ENCODE measurements at places on chromosomes 2 and 18. TPM values are rescaled to one million over a fixed set of nuclear protein-coding genes. Genes with fewer than 3 reads are reported as not detected.

GRCh38 chr2:28400921-28401320 lies 8.3 kb downstream of the FOSL2 start:
- peak overlapping the region; percentile 98 for H3K27ac ChIP-seq
- H3K36me3 ChIP-seq = peaks cover 42% of the 10 kb centered on the region
- H3K4me3 ChIP-seq = no peak overlapping the region

Gene TUBA3E
- not detected for total RNA-seq

GRCh38 chr2:174246944-174247381 lies 1.4 kb downstream of the OLA1 start:
- H3K4me1 ChIP-seq = 0 out of 2 replicates have a peak, but pooled peaks cover 13% of the 10 kb centered on the region
- DNase-seq = no peak
- H3K27ac ChIP-seq = no peak overlapping the region
- peak overlapping the region; percentile 89 for H3K4me3 ChIP-seq
- H3K27me3 ChIP-seq = no peaks in the 10 kb centered on the region

- peaks cover 15% of the 10 kb centered on the region for H3K4me1 ChIP-seq
- peak; percentile 65 for DNase-seq
- H3K36me3 ChIP-seq = no peaks in the 10 kb centered on the region
- H3K4me3 ChIP-seq = no peak overlapping the region
- H3K27ac ChIP-seq = peak overlapping the region; percentile 18
These were observed 19.1 kb downstream of the MSTN start for GRCh38 chr2:190043441-190043840.

GRCh38 chr2:104378853-104379374 lies 475.0 kb upstream of the POU3F3 start:
- no peak overlapping the region for H3K27ac ChIP-seq
- H3K4me1 ChIP-seq = no peaks in the 10 kb centered on the region
- H3K4me3 ChIP-seq = peak overlapping the region; percentile 59
- peak; percentile 30 for DNase-seq
- H3K36me3 ChIP-seq = no peaks in the 10 kb centered on the region

Gene ZNF385B
- not detected for total RNA-seq

- H3K4me3 ChIP-seq = no peak overlapping the region
- no peaks in the 10 kb centered on the region for H3K27me3 ChIP-seq
- no peaks in the 10 kb centered on the region for H3K4me1 ChIP-seq
- DNase-seq = no peak
These were observed 14.2 kb downstream of the ANO7 start for GRCh38 chr2:241202681-241203080.

GRCh38 chr2:173087214-173087581 lies 11.6 kb downstream of the MAP3K20 start:
- H3K27me3 ChIP-seq = no peaks in the 10 kb centered on the region
- peak overlapping the region; percentile 58 for H3K27ac ChIP-seq
- peaks cover 4% of the 10 kb centered on the region for H3K36me3 ChIP-seq
- peaks cover 43% of the 10 kb centered on the region for H3K4me1 ChIP-seq

GRCh38 chr18:46333431-46334135 lies 229.4 kb downstream of the HAUS1 start:
- H3K4me3 ChIP-seq = peak overlapping the region; percentile 37
- H3K27ac ChIP-seq = no peak overlapping the region
- H3K27me3 ChIP-seq = peaks cover 77% of the 10 kb centered on the region
- H3K36me3 ChIP-seq = no peaks in the 10 kb centered on the region
- no peaks in the 10 kb centered on the region for H3K4me1 ChIP-seq

- H3K27ac ChIP-seq = no peak overlapping the region
- H3K4me3 ChIP-seq = no peak overlapping the region
- DNase-seq = peak; percentile 40
- H3K36me3 ChIP-seq = peaks cover 50% of the 10 kb centered on the region
- peaks cover 33% of the 10 kb centered on the region for H3K4me1 ChIP-seq
- no peaks in the 10 kb centered on the region for H3K27me3 ChIP-seq
These were observed 40.6 kb downstream of the ITGB1BP1 start for GRCh38 chr2:9382604-9383235.

GRCh38 chr18:46727177-46727576 lies 29.7 kb downstream of the ST8SIA5 start:
- H3K4me3 ChIP-seq = no peak overlapping the region
- no peak for DNase-seq
- H3K27me3 ChIP-seq = no peaks in the 10 kb centered on the region
- no peak overlapping the region for H3K27ac ChIP-seq

Gene DUSP19
- total RNA-seq = 2.3 TPM

- peak overlapping the region; percentile 71 for H3K4me3 ChIP-seq
- no peaks in the 10 kb centered on the region for H3K36me3 ChIP-seq
- peaks cover 24% of the 10 kb centered on the region for H3K4me1 ChIP-seq
- no peak overlapping the region for H3K27ac ChIP-seq
These were observed 186.8 kb downstream of the ZNF521 start for GRCh38 chr18:25164848-25165811.

- no peak for DNase-seq
- H3K27me3 ChIP-seq = no peaks in the 10 kb centered on the region
- H3K27ac ChIP-seq = no peak overlapping the region
- no peak overlapping the region for H3K4me3 ChIP-seq
- no peaks in the 10 kb centered on the region for H3K4me1 ChIP-seq
These were observed 249.8 kb upstream of the GCFC2 start for GRCh38 chr2:75960472-75961009.

Gene PRKAG3
- total RNA-seq = not detected

GRCh38 chr2:174325373-174326160 lies 9.2 kb upstream of the SP9 start:
- H3K27me3 ChIP-seq = peaks cover 33% of the 10 kb centered on the region
- H3K36me3 ChIP-seq = no peaks in the 10 kb centered on the region
- DNase-seq = peak; percentile 44
- H3K27ac ChIP-seq = no peak overlapping the region
- peak overlapping the region; percentile 70 for H3K4me3 ChIP-seq

DNA sequence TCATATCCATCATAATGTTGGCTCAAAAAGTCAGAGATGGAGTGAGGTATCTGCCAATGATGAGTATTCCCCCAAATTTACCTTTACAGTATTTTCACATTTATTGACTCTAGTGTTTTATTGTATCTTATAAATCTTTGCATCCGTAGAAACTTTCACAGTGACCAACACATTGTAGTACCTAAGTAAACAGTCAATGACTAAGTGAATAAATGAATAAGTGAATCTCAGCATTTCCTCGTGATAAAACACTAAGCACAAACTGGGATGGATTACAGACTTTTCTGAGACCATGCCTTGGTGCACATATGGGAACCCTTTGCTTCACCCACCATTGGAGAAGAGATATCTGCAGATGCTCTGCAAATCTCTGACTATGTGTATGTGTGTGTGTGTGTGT lies 429.9 kb downstream of the NR4A2 start:
- H3K27ac ChIP-seq = no peak overlapping the region
- H3K36me3 ChIP-seq = no peaks in the 10 kb centered on the region
- DNase-seq = no peak

- H3K4me3 ChIP-seq = no peak overlapping the region
- no peaks in the 10 kb centered on the region for H3K36me3 ChIP-seq
- H3K4me1 ChIP-seq = peaks cover 8% of the 10 kb centered on the region
These were observed 58.4 kb downstream of the ARL4C start for GRCh38 chr2:234438305-234438977.

DNA sequence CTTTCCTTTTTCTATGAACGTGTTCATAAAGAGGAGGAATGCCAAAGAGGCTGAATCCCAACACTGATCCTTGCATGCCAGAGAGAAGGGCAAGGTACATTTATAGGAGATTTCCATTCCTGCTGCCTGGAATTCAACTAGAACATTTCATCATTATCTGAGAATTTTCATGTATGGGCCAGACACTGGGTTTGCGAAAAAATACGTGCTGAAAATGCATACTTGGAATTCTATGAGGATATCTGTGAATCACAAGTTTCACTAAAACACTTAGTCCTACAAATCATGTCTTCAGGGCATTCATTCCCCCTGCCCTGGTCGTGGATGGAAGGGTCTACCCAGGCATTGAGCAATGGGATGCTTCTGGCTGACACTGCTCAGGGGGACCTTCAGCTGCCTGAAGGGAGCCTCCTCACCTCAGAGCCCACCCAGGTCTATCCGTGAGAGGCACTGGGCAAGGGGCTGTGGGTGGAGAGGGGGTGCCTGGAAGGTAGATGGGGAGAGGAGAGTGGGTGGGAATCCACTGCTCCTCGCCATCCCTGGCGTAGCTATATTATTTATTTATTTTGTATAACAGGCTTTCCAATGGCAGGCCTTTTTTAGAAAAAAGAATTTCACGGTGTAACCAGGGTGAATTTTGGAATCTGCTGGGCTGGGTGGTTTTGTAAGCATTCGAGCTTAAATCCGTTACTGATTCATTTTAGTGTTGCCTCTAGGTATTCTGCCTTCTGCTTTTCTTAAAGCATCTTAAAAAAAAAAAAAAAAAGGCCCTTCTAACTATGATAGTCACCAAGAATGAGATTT lies 560.6 kb upstream of the ID2 start:
- no peak overlapping the region for H3K4me3 ChIP-seq
- H3K27me3 ChIP-seq = no peaks in the 10 kb centered on the region
- H3K27ac ChIP-seq = 0 out of 2 replicates have a peak overlapping the region, but pooled peaks have one; percentile 9
- peaks cover 34% of the 10 kb centered on the region for H3K4me1 ChIP-seq

Gene MYO3B
- total RNA-seq = 0.11 TPM

- no peak overlapping the region for H3K4me3 ChIP-seq
- no peaks in the 10 kb centered on the region for H3K36me3 ChIP-seq
- no peak overlapping the region for H3K27ac ChIP-seq
- no peak for DNase-seq
- H3K4me1 ChIP-seq = peaks cover 61% of the 10 kb centered on the region
These were observed 36.0 kb downstream of the CHN1 start for GRCh38 chr2:174969091-174969734.

All from GM23248 (cell line).